Stimulated activated CD4-positive, alpha-beta T cell treated with anti-CD3 and anti-CD28 coated beads, Interleukin-15, amount 100 ng/mL, for 1 hour (primary cell): ENCODE measurements at places on chromosomes 2 and 18.

GRCh38 chr2:10655074-10655473, 34.7 kb downstream of the NOL10 start:
- DNase-seq: no peak

GRCh38 chr2:86482034-86482433, 40.9 kb downstream of the KDM3A start:
- no peak for DNase-seq

DNA sequence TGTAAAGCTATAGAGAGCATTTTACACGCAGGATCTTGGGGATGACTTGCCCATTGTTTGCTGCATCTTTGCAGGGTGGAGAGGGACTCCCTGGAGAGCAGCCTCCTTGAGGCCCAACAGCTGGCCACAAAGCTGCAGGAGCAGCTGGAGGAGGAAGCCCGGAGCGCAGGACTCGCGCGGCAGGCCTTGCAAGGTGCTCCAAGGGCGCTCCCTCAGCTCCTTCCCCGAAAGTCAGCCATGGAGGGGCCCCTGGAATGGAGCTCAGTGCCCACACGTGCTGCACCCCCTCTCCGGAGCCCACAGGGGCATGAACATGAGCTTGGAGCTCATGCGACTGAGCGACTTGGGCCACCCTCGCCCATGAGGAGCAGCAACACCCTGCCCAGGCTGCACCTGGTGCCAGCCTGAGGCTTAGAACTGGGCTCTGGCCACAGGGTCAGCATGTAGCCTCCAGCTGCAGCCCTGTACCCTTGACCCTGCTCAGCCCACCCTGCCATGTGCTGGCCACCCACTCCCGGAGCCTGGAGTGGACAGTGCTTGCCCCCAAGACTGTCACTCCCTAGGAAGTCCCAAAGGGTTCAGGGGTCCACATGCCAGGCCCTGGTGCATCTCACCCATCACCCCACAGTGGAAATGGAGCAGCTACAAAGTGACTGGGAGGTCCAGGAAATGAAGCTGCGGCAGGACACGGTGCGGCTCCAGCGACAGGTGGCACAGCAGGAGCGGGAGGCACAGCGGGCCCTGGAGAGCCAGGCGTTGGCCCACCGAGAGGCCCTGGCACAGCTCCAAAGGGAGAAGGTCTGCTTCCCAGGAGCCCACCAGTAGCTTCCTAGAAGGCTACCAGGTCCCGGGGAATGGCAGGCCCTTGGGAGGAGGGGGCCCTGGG, 43.0 kb downstream of the CROCC2 start:
- no peak for DNase-seq

GRCh38 chr2:30487603-30488002, 40.6 kb downstream of the LCLAT1 start:
- DNase-seq: no peak

- DNase-seq: no peak
These were observed 466.4 kb downstream of the MEIS1 start for GRCh38 chr2:66901344-66901743.

GRCh38 chr2:233053928-233054784, 6.0 kb upstream of the INPP5D start:
- peak; percentile 49 for DNase-seq

DNA sequence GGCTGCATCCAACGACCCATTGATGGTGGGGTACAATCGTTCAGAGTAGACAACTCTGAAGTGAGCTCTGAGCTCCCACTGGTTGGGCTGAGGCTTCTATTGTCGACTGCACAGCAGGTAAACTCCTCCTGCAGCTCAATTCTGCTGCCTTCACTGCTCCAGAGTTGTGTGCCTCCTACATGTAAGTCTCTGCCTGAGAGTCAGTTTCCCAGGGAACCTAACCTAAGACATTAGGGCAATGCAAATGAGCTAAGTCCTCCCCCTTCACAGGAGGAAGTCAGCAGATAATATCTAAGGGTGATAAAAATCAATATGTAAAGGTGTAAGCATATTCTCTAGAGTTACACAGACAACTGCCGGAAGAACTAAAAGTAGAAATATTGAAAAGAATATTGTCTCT, 22.5 kb upstream of the ACYP2 start:
- no peak for DNase-seq

GRCh38 chr18:2511451-2511850, 59.9 kb downstream of the METTL4 start:
- no peak for DNase-seq

DNA sequence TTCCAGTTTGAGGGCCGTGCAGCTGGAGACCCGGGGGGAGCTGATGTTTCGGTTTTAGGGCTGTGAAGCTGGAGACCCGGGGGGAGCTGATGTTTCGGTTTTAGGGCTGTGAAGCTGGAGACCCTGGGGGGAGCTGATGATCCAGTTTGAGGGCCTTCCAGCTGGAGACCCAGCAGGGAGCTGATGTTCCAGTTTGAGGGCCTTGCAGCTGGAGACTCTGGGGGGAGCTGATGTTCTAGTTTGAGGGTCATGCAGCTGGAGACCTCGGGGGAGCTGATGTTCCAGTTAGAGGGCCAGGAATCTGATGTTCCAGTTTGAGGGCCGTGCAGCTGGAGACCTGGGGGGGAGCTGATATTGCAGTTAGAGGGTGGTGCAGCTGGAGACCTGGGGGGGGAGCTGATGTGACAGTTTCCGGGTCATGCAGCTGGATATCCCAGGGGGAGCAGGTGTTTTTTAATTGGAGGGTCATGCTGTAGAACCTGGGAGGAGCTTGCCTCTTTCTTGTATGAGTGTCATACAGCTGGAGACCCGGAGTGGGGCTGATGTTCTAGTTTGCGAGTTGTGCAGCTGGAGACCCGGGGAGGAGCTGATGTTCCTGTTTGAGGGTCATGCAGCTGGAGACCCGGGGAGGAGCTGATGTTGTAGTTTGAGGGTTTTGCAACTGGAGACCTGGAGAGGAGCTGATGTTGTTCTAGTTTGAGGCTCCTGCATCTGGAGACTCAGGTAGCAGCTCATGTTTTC, 153.2 kb downstream of the RTP5 start:
- no peak for DNase-seq

GRCh38 chr2:182404975-182405561, 21.8 kb downstream of the PDE1A start:
- DNase-seq: no peak

GRCh38 chr18:55014095-55014494, 54.8 kb upstream of the CCDC68 start:
- no peak for DNase-seq

DNA sequence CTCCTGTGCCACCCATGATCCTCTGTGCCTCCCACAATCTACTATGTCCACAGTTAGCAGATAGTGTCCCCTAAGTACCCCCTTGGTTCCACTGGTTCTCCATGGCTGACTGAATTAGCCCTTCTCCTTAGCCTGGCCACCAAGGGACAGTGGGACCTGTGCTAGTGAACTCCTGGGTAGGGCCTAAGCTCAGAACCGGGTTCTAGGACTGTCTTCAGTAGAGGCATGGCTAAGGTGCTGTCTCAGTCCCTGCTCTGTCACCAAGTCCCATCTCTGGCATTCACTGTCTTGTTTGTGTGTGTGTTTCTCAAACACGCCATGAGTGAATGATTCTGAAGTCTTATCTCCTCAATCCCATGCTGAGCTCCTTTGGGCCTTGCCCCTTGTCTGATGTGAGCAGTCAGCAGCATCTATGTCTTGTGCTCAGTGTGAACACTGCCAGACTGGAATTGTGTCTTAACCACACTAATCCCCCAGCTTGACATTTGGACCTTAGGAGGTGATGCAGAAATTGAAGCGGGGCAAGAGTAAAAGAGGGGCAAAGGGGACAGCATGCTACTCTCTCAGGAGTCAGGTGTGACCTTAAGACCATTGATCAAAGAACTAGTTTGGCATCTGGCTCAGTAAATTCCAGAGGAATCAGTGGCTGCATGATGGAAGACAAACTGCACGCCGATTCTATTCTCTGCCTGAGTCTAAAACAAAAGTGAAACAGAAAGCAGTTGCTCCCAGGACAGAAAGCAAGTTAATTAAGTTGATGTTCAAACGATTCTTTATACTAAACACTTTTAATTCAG, 190.5 kb downstream of the ALPK2 start:
- no peak for DNase-seq

- DNase-seq: no peak
These were observed 10.7 kb downstream of the EFEMP1 start for GRCh38 chr2:55912926-55913325.

DNA sequence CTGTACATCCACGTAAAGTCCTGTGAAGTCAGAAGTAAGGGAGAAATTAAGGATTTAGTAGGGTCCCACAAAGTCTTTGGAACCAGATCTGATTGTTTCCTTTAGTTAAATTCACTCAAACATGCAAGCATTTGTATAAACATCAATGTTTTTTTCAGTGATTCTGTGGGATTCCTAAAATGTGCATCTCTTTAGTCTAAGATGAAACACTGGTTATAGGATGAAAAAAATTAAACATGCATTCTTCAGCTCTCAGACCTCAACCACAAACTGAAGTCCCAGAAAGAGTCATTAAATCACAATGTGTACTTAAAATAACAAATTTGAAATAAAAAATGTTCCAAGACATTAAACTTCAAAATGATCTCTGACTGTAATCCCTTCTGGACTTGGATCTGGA, 76.5 kb upstream of the APCDD1 start:
- DNase-seq: no peak

DNA sequence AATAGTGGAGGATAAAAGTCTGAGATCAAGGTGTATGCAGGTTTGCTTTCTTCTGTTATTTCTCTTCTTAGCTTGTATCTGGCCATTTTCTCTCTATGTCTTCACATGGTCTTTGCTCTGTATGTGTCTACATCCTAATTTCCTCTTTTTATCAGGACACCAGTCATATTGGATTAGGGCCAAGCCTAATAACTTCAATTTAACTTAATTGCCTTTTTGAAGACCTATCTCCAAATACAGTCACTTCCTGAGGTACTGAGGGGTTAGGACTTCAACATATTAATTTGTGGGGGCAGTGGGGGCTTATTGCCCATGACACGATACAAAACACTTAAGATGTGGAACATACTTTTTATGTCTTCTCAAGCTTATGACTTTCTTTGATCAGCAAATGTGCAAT, 632.9 kb upstream of the CELF4 start:
- no peak for DNase-seq

- no peak for DNase-seq
These were observed 83.4 kb upstream of the SNTG2 start for GRCh38 chr2:867296-867695.

DNA sequence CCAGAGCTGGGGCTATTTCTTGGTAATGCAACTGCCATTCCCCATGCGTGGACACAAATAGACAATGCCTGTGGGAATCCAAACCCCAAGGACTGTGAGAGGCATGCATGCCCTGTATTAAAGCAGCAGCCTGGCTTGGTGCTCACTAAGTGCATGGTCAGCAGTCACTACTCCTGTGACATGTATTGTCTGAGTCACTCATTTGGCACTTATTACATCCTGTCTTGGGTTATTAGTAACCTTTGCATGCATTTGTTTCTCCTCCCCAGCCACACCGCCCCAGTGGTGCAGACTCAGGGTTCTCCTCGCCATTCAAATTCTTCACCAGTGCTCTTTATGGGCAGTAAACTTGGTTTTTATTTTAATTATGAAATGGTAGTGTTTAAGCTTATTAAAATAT, 30.2 kb downstream of the PRKCE start:
- no peak for DNase-seq

DNA sequence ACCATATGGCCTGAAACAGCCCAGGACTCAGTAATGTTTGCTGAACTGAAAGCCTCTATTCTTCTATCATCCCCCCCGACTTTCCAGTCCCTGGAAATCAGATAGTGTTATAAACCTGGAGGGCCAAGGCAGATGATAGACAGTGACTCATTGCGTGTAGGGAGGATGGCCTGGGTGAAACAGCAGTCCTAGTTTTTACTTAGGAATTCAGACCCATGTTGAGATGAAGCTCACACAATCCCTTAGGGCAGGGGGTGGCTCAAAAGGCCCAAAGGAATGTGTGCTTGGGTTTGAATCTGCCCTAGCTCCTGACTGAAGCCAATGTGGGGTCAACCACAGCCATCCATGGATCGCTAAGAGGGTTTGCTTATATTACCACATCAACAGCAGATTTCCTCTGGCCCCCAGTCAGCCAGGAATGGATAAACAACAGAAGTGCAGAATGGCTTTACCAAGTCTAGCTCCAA, 43.9 kb upstream of the STPG4 start:
- DNase-seq: no peak

DNA sequence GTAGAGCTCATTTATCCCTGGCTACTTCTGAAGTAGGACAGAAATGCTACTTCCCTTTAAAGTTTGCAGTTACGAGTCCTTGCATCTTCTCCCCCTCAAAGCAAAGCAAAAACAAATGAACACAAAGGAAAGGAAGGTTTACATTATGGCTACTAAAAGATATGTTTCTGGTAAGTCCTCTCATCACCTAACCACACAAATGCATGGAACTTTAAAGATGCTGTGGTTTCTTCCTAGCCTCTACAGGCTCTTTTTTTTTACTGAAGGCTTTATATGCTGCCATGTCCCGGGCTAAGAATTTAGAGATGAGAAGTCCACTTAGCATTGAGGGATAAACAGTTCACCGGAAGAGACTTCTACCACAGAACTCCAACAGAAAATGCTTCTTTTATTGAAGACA, 291.2 kb downstream of the SS18 start:
- no peak for DNase-seq

DNA sequence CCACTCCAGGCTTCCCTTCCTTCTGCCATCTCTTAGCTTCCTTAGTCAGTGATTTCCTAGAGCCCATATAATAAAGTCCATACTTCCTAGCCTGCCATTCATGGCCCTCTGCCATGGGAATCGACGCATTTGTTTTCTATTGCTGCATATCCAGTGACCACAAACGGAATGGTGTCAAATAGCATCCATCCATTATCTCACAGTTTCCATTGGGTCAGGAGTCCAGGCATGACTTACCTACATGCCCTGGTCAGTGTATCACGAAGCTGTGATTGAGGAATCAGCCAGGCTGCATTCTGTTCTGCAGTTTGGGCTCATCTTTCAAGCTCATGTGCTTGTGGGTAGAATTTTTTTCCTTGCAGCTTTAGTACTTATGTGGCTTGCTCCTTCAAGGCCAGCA, 209.7 kb upstream of the EPAS1 start:
- no peak for DNase-seq

- no peak for DNase-seq
These were observed 4.3 kb downstream of the SRBD1 start for GRCh38 chr2:45606796-45607195.

DNA sequence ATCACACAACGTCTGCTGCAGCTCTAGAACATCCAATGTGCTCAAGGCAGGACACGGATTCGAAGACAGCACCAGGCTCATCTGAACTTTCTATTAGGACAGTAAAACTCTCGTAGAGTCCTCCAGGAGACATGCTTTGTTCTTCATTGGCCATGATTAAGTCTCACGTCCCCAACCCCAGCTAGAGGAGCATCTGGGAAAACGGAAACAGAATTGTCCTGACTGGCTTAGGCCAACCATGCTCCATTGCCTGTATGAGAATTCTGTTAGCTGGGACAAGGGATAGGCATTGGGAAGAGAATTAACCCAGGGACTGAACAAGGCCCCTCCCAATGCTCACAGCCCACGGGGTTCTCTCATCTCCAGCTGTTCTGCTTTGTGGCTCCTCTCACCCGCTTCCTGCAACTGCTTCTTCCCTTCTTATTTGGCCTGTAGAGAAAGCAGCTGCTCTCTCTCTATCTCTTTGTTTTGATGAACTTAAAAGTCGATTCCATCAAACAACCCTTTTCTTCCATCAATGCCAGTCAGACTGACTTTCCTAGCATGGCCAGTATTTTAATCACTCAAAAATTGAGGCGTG, 75.6 kb downstream of the C1QL2 start:
- DNase-seq: no peak

GRCh38 chr18:8813611-8814010, 108.3 kb downstream of the MTCL1 start:
- DNase-seq: no peak

GRCh38 chr2:228367356-228367755, 185.9 kb upstream of the SPHKAP start:
- DNase-seq: no peak

- DNase-seq: no peak
These were observed 23.7 kb downstream of the CUL3 start for GRCh38 chr2:224561234-224562005.
